Right forelimb (tissue), 1 donor: ENCODE measurements at places on chromosomes 3 and 15.

- DNase-seq = no peak
These were observed 11.7 kb upstream of the SEMA3B start for GRCh38 chr3:50256978-50257890.

- no peak for DNase-seq
These were observed 82.6 kb upstream of the ATP11B start for GRCh38 chr3:182710557-182711157.

DNA sequence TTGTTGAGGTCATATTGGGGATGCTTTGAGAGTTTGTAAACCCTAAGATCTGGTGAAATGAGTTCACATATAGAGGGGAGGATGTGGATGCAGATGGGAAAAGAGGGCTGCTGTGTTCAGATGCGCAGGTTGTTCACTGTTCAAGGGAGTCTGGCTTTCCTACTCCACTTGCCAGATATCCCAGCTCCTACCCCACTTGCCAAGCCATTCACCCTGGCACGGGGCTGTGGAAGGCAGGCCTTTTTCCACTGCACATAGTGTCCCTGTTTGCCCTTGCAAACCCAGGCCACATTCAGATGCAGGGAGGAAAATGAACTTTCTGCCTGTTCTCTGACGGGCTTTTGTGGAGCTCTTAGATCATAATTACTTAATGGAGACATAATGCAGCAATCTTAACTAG is 29.0 kb downstream of the CRABP1 start:
- DNase-seq = no peak

GRCh38 chr3:39712413-39713048 is 96.9 kb upstream of the MYRIP start:
- no peak for DNase-seq

DNA sequence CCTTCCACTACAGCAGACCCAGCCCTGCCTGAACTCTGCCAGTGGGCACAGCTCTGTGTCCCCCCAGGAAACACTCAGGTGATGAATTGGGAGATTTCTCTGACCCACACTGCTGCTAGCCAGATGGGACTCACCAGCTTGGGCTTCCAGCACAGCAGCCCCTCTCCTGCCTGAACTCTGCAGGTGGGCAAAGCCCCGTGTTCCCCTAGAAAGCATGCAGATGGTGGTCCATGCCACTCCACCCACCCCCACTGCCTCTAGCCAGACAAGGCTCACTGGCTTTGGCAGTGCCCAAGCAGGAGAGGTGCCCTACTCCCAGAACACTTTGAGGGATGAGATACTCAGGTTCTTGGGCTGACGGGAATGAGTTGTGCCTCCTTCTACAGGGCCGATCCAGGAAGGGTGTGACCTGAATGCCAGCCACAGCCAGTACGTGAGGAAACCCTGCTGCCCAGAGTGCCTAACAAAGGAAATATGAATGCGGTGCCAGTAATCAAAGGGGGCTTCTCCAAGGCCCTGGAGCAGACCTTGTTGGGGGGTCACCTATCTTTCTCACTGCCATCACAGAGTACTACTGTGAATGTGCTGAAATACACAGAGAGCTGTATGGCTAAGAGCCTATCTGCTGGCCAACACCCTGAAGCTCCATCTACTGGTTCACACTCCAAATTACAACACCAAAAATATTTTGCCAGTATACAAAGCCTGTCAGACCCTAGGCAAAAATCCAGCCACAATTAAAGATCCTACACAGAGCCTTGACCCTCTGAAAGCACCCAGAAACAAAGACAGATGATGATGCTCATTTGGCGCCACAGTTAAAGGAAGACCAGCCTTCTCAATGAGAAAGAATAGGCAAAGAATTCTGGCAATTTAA is 61.9 kb downstream of the BTLA start:
- no peak for DNase-seq

GRCh38 chr15:69337138-69337537 is 38.4 kb downstream of the PAQR5 start:
- DNase-seq = no peak

GRCh38 chr15:93331545-93332167 is 242.6 kb upstream of the RGMA start:
- DNase-seq = peak; percentile 59

GRCh38 chr3:35936571-35936970 is 297.2 kb downstream of the ARPP21 start:
- DNase-seq = no peak

DNA sequence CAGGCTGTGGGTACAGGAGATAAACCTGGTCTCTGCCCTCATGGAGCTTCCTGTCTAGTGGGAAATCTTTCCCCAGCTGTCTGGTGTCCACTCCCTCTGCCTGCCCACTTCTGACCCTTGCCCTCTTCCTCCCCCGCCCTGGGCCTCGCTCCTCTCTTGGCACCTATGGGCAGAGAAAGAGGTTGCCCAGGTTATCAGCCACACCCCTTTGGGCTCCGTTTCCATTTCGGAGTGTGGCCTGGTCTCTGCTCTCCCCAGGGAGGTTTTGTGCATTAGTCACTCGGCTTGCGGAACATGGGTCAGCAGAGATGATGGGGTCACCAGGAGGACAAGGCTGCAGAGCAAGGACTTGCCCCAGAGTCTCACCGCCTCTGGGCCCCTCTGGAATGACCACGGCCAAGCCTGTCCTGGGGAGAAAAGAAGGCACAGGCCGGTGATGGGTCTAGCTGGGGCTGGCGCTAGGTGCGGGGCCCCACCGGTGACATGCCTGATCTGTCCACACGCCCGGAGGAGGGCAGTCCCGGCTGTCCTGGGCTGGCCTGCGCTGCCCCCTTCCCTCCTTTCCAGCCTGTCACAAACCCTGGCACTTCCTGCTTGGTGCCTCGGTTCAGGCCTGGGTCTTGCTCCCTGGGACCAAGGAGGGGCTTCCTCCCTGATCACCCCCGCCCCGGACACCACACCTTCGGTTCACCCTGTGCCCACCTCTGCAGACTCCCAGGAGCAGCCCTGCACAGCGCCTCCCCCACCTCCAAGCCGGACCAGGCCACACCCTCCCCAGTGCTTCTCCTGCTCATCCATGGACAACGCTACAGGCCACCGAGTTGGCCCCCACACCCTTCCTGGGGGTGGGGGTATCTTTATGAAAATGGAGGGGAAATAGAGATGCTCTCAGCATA is 35.6 kb upstream of the MUC4 start:
- DNase-seq = peak; percentile 42
